Suppressor macrophage (primary cell): ENCODE measurements at places on chromosomes 12 and 14.

- no peak for DNase-seq
Observed at GRCh38 chr12:123384318-123384993, 524 bp downstream of the KMT5A start.

DNA sequence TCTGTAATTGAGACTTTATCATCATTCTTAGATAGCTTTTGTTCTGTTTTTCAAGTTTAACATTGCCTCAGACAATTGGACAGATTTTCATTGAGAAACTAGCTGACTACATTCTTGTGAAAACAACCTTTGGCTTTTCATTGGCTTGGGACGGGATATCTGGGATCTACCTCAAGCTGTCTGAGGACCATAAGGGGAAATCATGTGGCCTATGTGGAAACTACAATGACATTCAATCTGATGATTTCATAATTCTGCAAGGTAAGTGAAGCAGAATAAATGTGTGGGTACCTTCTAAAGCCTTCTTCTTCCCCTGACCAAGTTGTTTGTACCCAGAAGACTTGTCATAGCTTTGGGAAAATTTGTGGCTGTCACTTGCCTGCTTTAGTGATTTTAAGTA is 133.5 kb downstream of the OTOGL start:
- no peak for DNase-seq

- DNase-seq = peak; percentile 70
Observed at GRCh38 chr12:29148911-29149690, at the start of gene FAR2. TSS of gene FAR2 (plus strand) at chr12:29149278. CDS start at chr12:29270450, 121,172 bp downstream.

DNA sequence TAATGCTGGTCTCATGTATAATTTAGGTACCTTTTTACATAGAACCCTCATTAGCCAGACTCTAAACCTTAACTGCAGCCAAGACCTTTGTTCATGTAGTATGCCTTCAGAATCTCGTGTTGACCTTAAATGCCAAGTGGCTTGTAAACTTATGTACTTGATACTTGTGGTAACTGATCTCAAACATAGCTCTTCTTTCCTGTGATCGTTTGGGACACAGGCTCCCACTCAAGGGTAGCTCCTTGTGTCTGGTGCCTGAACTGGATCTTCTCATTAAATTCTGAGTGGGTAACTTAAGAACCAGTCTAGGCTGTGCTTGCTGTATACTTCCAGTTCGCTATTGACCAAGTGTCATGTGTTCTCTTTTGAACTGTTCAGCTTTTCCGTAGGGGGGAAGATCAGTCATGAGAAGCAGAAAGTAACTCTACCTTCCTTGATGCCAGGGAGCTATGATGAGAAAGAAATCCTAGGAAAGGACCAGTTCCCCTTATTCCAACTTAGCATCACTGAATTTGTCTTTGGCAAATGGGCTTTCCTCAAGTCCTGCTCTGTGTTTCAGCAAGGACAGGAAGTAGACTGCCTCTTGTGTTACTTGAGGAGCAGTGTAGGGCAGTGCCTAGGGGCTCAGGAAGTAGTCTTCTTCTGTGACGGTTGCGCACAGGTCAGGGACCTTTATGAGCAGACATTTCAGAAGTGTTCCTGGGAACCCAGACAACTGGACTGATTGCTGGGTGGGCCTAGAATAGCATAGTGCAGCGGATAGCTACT is 2.5 kb downstream of the LGALS3 start:
- peak; percentile 79 for DNase-seq

- DNase-seq = peak; percentile 84
Observed at GRCh38 chr12:111024205-111024801, 103.9 kb upstream of the MYL2 start.

- no peak for DNase-seq
Observed at GRCh38 chr14:23620177-23620702, 15.9 kb upstream of the DHRS2 start.

GRCh38 chr14:50970886-50971781 is 26.9 kb upstream of the PYGL start:
- DNase-seq = no peak

DNA sequence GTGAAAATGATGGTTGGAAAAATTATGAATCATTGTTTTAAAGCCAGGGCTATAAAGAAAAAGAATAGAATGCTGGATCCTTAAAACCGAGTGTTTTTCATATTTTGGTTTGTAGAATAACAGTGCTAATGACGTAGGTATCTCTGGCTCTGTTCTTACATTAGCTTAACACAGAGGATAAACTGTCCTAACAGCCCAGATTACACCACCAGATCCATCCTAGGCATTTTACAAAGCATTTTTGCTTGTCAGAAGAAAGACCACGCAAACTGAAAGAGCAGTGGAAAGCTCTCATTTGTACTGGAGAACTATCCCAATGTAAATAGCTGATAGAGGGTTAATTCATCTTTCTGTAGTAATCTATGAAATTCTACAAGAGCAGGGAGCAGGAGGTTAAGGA is 13.6 kb downstream of the IFT81 start:
- no peak for DNase-seq

DNA sequence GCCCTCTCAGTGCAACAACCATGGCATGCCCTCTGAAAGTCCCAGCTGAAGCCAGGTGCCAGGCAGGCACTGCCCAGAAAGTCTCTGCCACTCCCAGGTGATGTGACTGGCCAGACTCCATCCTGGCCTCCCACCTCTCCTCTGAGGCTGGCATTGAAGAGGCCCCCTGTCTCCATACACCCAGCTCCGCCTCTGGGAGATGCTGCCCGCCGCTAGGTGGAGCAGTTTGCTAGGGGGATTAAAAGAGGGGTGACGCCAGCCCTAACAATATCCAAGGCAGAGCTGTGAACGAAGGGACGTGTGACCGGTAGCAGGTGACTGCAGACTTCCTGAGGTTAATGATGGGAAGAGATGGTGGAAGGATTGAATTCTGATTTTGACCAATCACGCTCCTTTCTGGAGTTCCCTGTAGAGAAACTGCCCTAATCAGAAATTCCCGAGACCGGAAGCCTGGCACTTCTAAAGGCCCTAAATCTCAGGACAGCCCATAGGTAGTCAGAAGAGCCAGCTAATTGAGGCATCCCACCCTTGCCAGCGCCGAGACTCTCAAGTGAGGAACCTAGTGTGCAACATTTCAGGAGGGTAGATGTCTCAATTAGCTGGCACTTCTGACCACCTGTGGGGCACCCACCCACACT is 8.3 kb upstream of the PLEK2 start:
- DNase-seq = peak; percentile 60

DNA sequence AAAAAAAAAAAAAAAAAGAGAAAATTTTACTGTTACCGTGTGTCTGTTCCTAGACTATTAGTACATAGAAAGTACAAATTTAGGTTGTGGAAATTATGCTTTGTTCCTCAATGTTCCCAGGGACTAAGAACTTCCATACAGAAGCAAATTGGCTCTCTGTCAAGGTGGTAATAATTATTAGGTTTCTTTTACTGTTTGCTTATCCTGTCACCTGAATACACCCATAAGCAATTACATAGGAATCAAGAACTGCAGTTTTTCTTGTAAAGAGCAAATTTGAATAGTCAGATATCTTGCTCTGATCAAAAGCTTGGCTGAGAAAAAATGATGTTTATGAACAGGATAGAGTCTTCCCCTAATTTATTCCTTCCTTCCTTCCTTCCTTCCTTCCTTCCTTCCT is 191.2 kb downstream of the AEBP2 start:
- DNase-seq = no peak

GRCh38 chr14:34060651-34060999 is 109.8 kb upstream of the EGLN3 start:
- no peak for DNase-seq

GRCh38 chr12:55925870-55926737 is 1.6 kb downstream of the PYM1 start:
- DNase-seq = no peak

GRCh38 chr12:132451836-132452195 is 38.1 kb upstream of the FBRSL1 start:
- no peak for DNase-seq

DNA sequence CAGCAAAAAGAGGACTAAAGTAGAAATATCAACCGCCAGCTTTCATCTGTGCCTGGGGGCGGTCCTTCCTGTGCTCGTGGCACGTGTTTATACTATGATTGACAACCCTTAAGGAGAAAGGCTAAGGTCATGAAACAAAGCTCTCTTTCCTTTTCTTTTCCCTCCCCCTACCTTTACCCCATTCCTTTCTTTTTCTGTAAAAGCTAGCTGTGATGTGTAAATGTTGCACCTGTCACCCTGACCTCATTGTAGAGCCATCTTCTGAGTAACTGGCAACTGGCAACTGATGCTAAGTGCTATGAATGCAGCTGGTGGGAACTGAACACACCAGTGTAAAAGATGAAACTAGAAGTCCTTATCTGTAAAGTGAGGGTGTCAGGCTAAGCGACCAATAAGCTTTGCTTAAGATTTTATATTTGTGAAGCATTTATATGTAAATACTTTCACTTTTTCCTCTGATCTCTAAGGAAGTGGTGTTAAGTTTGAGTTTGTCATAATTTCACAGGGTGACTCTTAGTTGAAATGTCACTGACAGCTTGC is 102.8 kb upstream of the BCAT1 start:
- DNase-seq = peak; percentile 75

GRCh38 chr14:101077481-101078074 is 174.1 kb upstream of the RTL1 start:
- DNase-seq = peak; percentile 10

- peak; percentile 38 for DNase-seq
Observed at GRCh38 chr12:89801284-89801683, 92.6 kb upstream of the ATP2B1 start.

GRCh38 chr12:100069795-100070194 is 72.9 kb downstream of the BLTP3B start:
- DNase-seq = no peak

- DNase-seq = no peak
Observed at GRCh38 chr14:51444353-51445000, 204.4 kb downstream of the TMX1 start.

- DNase-seq = no peak
Observed at GRCh38 chr14:72889366-72889765, 4.5 kb downstream of the DPF3 start.

GRCh38 chr14:94144765-94145164 is 15.4 kb upstream of the IFI27L2 start:
- peak; percentile 68 for DNase-seq

DNA sequence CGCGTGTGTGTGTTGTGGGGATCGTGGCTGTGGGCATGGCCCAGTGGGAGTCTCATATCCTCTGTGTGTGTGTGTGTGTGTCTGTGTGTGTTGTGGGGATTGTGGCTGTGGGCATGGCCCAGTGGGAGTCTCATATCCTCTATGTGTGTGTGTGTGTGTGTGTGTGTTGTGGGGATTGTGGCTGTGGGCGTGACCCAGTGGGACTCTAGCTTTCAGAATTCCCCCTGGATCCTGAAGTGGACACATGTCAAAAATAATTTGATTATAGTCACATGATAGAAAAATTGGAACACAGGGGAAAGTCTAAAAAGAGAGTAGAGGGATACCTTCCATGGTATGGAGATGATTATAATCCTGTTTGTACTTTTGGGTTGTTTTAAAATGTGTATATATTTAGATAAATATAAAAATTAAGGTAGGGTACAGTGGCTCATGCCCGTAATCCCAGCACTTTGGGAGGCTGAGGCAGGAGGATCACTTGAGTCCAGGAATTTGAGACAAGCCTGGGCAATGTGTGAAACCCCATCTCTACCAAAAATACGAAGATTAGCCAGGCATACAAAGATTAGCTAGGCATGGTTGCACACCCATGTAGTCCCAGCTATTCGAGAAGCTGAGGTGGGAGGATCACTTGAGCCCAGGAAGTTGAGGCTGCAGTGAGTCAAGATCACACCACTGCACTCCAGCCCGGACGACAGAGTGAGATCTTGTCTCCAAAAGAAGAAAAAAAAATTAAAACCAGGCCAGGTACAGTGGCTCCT is 11.0 kb downstream of the PAPLN start:
- DNase-seq = peak; percentile 79

GRCh38 chr12:116612436-116612835 is 53.3 kb downstream of the MAP1LC3B2 start:
- DNase-seq = no peak

DNA sequence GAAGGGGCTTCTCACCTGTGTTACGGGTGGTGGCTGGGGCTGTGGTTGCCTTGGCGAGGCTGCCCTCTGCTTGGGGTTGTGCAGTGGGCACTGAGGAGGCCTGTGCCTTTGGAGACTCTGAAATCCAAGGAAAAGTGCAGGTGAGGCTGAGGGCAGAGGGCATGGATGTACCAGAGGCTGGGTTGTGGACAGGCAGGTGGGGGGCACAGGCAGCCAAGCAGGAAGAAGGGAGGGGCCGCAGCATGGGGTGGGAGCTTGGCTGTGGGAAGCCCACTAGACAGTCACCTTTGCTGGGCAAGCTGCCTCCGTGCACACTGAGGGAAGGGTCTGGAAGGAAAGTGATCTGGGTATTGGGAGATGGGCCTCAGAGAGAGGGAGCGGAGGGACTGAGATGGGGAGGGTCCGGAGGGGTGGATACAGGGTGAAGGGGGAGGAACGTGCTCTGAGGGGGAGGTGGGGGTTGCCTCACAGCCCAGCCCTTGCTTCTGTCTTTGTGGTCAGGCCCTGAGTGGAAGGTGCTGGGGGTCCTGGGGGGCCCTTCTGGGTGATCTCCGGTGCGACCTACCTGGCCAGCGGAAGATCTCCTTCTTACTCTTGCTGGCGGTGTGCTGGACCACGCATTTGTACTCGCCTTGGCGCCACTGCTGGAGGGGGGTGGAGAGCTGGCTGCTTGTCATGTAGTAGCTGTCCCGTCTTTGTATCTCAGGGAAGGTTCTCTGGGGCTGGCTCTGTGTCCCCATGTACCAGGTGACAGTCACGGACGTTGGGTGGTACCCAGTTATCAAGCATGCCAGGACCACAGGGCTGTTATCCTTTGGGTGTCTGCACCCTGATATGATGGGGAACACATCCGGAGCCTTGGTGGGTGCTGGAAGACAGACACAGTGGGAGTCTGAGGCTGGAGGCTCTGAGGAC is 318.7 kb downstream of the TMEM121 start:
- DNase-seq = no peak

DNA sequence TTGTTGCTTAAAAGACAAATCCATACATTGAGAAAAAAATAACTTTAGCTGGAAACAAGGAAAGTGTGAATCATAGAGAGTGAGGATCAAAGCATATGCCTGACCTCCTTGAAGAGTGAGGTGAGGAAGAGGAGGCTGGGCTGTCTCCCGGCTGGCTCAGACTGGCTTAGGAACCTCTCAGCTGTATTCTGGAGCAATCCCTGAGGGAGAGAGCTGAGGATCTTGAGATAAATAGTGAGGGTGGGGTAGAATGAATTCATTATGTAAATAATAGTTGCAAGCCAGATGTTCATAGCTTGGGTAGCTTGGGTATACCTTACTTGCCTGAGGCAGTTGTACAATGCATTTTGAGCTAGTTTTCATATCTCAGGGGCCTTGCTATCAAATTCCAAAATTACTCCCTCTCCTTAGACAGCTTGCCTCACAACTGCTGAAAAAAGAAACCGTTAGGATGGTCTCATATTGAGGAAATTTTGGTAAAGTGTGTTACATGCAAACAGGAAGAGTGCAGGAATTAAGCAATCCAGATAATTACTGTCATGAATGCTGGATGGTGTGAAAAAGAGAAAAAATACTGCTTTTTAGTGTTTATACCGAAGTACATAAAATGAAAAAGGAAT is 30.5 kb upstream of the SLC15A5 start:
- DNase-seq = no peak

GRCh38 chr12:111138016-111138415 is 217.6 kb upstream of the MYL2 start:
- DNase-seq = no peak
